ENCODE measurements at places on chromosomes 7 and 10.
A peak's percentile ranks its signal among the peaks of the same experiment; 100 is the strongest.

DNA sequence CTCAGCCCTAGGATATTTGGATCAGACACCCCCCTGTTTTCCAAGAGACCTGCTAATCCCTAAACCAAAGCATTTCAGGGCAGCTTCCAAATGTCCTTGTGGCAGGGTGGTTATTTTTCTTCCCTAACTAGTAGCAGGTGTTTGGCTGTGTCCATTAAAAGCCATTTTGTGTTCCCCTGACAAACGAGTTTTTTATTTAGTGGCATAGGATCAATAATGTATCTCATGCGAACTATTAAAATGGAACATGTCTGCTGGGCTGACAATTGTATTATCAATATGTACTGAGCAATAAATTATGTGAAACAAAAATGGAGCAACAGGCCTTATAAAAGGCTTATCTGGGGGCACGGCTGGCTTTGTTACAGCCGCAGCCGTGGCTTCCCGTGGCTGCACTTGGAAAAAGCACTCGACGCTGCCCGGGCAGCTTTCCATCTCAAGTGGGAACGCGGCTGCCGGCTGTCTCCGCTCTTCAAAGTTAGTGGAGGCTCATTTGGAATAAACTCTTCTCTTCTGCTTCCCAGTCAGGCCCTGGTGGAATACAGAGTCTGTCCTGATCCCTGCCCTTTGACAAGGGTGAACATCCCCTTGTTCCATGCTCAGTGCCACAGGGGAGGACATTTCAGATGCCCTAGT lies 554.3 kb downstream of the TYW1 start:
- DNase-seq, result no peak

- no peak for DNase-seq
These were observed 137.3 kb downstream of the SEMA3C start for GRCh38 chr7:80781561-80781979.

DNA sequence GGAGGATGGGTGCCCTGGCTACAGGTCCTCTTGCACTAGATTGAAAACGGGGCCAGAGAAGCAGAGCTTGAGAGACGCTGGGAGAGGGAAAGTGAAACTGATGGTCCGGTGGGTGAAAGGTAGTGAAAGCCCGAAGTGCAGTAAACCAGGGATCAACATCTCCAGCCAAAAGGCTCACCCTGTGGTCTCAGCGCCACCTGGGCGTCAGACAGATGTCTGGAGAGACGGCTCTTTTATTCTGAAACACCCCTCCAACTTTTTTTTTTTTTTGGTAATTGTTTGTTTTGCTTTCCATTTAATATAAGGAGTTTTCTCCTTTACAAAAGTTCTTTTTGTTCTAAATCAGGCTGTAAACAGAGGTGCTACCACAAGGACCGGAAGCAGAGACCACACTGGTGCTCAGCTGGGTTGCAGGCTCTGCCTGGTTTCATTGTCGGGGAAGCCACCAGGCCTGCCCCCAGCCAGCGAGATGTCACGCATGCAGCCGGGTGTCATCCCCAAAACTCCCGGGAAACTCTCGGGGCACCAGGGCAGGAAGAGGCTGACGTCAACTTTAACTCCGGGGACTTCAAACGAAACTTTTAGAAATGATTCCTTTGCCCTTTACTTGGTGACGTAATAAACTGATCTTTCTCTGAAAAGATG lies 11.2 kb downstream of the IL2RA start:
- peak; percentile 73 for DNase-seq

- DNase-seq, result no peak
These were observed 80.6 kb downstream of the TRRAP start for GRCh38 chr7:98958968-98959367.

DNA sequence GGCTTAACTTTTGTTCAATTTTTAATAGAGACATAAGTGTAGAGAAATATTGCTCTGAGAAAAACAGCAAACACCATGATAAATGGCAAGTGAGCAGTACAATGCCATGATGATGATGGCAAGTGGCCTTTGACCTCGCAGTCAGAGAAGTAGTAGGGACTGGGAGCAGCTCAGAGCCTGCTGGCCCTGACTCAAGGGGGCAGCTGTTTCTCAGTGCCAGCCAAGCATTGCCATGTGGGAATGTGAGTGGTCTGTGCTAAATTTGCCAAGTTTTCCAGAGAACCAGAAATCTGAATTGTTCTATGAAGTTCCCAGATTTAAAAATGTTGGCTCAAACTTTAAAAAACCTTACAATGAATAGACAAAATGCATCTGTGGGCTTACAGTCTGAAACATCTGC lies 187.9 kb downstream of the BICC1 start:
- no peak for DNase-seq

- DNase-seq, result no peak
These were observed 42.9 kb downstream of the PAX2 start for GRCh38 chr10:100788002-100788903.

DNA sequence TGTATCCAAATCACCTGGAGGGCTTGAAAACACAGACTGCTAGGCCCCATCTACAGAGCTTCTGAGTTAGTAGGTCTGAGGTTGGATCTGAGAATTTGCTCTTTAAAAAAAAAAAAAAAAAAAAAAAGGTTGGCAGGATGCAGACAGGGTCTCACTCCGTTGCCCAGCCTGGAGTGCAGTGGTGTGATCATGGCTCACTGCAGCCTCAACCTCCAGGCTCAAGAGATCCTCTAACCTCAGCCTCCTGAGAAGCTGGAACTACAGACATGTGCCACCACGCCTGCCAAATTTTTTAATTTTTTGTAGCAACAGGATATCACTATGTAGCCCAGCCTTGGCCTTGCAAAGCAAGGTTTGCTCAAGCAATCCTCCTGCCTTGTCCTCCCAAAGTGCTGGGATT lies 8.0 kb downstream of the GDI2 start:
- DNase-seq, result no peak

DNA sequence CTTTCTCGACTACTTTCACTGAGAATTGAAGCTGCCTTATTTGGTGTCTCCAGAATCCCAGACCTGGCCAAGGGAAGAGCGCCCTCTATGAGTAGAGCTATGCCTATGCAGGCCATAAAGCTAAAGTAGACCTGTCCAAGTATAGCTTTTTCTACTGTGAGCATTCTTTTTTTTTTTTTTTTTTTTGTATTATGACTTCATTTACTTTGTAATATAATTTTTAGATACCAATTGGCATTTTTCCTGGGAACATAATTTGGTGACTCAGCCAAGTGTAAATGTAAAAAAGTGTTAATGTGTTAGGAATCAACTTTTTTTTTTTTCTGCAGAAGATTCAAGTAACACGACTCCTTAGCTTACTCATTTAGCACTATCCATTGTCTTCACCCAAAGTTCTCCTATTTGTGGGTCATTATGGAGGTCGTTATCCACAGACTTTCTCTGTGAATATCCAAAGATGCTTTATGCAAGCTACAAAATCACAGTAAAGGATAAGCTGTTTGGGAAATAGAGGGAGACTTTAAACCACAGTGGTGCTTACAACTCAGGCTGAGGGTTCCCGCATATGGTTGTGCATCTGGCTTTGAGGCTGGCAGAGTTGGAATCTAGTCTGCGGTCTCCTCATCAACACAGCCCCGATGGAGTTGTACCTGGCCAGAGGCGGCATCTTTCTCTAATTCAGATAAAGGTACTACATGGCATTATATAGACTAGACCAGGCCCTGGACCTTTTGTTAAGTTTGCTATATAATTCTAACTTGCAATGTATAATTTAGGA lies 1040.2 kb upstream of the SORCS1 start:
- no peak for DNase-seq

- no peak for DNase-seq
These were observed 22.8 kb downstream of the GLI3 start for GRCh38 chr7:42214060-42214679.

DNA sequence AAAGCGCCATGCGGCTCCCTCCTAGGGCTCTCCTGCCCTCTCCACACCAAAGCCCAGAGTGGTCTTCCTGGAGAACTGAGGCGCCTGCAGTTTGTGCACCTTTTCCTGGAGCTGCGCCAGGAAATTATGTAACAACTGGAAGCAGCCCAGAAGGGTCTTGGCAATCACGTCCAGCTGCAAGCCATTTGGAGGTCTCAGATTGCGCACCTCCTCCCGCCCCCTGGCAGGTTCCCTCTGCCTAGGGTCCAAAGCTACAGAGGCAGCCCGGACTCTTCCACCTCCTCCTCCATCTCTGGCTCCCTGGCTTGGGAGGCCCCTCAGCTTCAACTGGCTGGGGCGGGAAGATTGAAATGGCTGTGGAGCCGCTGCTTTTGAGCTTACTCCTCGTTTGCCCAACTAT lies 34.0 kb upstream of the SFTPD start:
- no peak for DNase-seq

DNA sequence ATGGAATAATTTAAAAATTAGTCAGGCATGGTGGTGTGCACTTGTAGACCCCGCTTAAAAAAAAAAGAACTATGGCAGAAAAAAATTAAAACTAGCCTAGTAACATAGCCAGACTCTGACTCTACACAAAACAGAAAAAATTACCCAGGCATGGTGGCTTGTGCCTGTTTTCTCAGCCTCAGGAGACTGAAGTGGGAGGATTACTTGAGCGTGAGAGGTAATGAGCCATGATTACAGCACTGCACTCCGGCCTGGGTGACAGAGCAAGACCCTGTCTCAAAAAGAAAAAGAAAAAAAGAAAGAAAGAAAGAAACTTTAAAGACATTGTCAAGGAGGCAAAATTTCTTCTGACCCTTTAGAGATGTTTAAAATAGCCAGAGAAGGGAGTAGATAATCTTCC lies 109.0 kb upstream of the TMEM106B start:
- DNase-seq, result no peak

DNA sequence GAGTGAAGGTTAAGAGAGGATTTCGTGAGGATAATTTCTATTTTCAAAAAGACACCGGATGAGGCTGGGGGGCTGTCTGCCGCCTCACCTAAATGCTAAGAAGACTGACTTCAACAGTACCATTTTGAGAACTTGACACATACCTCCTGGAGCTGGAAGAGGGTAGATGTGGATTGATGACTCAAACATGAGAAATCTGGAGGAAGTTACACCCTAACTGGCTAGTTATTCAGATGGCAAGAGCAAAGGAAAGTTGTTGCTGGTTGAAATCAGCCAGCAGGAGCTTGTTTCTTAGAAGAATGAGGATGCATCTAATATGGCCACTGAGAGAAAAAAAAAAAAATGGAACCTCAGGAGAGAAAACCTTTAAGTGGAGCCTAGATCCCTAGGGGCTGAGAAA lies 76.2 kb upstream of the KIAA1217 start:
- no peak for DNase-seq

DNA sequence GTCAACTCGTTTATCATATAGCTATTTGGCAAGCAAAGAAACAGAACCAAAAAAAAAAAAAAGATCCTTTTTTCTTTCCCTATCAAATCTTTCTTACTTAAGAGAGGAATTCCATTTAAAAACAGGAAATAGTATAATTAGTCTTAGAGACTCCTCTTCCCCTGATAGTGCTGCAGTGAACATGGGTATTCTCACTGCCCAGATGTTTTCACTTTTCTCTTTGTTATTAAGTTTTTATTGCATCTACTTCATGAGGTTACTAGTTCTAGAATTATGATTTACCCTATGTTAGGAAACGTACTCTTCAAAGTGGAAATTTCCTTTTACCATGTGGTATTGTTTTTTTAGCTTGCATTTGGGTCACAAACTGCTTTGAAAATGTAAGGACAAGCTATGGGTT lies 8.5 kb downstream of the CASP2 start:
- no peak for DNase-seq

GRCh38 chr10:111698711-111699110 lies 484.9 kb downstream of the GPAM start:
- DNase-seq, result no peak

- no peak for DNase-seq
These were observed 107.7 kb downstream of the CACNA2D1 start for GRCh38 chr7:82335927-82336326.

- DNase-seq, result no peak
These were observed 154.9 kb upstream of the COL1A2 start for GRCh38 chr7:94239661-94240234.

DNA sequence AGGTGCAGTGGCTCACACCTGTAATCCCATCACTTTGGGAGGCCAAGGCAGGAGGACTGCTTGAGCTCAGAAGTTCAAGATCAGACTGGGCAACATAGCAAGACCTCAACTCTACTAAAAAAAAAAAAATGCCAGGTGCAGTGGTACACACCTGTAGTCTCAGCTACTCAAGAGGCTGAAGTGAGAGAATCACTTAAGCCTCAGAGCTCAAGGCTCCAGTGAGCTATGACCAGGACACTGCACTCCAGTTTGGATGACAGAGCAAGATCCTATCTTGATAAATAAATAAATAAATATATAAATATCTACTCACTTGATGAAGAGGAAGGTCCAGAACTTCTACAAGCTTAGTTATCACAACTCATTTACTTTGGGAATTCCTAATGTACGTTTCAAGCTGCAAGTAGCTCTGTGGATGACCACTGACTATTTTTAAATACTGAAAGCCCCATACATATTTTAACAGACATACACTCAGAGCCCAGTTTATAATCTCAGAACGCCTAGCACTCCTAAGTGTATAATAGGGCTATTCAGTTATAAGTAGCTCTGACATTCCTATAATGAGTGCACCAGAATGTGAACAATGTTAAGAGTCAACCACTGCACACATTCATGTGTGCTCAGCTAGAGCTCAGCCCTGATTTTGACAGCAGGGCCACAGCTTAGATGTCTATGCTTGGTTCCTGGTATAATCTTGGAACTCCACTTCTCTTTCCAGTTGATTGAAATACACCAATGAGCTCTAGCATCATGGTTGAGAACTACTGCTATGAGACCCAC lies 119.1 kb downstream of the CUBN start:
- no peak for DNase-seq

DNA sequence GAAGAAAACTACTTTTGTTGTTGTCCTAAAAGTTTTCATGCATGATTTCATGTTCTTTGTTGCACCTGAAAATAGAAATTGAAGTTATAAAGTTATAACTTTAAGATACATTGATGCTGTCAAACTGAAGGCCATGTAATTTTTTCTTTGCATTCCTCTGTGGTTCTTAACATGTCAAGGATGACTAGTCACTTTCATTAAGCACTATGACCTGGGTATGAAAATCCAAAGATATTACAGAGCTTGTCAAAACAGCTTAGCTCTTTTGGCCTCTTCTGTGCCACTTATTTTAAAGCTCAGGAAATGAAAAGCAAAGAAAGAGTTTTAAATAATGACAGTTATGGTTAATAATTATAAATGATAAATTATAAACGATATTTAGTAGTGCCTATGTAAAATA lies 241.6 kb upstream of the CACNA2D1 start:
- DNase-seq, result no peak

GRCh38 chr10:73899423-73899822 lies 11.5 kb upstream of the PLAU start:
- DNase-seq, result no peak

Measured in stimulated activated CD8-positive, alpha-beta memory T cell treated with anti-CD3 and anti-CD28 coated beads, Interleukin-15, amount 100 ng/mL, for 24 hours (primary cell).